ENCODE measurements at places on chromosomes 16 and 17.

DNA sequence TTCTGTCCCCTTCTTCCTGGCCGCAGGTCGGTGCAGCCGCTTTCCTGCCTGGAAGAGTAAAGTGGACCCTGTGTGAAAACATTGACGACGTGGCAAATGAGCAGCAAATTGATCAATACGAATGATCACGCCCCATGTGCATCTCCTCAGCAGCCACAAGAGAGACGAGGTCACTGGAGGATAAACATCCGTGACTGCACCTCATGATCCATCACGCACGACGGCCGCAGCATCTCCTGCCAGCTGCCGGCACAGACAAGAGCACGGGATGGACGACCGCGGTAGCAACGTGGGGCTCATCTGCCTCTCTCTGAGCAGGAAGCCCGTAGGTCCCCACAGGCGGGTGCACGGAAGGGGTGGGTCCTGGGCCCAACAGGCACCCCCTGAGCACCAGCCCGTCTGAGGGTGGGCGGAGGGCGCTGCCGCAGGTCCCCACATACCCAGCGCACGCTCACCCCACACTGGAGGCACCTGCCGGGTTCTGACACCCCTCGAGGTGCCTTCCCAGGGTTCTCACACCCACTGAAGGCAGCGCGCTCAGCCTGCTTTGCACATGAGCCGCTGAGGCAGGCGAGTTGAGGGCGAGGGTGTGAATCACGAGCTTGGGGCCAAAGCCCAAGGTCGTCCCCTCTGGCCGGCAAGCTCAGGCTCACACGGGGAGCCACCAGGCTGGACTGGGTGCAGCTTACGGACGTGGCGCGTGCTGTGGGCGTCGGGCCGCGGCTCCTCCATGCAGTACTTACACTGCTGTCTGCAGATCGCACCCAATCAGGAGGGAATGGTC, 12.3 kb upstream of the CDH15 start:
- no peak for DNase-seq

GRCh38 chr16:17691899-17692176, 221.1 kb upstream of the XYLT1 start:
- no peak for DNase-seq

DNA sequence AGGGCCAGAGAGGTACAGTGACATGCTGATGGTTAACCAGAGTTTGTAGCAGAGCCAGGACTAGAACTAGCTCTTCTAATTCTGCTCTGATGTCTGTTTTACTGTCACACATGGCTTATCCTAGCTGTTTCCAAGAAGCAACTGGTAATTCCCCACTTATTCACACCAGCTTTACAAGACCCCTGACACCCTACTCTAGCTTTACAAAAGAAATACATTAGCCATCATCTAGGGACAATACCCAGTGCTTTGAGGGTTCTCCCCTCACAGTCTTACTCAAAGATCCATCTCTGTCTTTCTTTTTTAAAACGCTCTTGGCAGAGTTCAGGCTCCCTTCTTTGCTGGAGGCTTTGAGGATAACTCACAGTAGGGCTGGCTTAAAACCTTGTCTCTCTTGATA, 197.3 kb upstream of the PMFBP1 start:
- no peak for DNase-seq

DNA sequence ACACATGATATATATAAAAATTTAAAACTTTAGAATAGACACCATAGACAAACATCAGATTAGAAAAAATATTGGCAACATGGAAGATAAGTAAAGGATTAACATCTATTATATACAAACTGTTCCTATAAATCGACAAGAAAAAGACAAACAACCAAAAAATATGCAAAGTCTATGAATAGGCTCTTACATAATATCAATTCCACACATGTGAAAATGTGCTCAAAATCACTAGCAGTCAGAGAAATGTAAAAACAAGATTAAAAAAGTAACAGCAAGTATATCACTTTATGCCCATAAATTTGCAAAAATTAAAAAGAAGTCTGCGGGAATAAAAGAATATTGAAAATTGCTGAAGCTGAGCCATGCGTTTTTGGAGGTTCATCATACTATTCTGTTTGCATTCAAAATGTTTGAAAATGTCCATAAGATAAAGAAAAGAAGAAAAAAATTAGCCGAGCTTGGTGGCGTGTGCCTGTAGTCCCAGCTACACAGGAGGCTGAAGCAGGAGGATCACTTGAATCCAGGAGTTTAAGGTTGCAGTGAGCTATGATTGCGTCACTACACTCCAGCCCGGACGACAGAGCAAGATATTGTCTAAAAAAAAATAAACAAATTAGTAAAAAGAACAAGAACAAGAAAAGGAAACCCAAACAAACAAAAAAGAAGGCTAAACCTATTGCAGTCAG, 11.2 kb upstream of the ERN2 start:
- peak; percentile 83 for DNase-seq

- no peak for DNase-seq
These were observed 43.3 kb upstream of the NF1 start for GRCh38 chr17:31051506-31051905.

DNA sequence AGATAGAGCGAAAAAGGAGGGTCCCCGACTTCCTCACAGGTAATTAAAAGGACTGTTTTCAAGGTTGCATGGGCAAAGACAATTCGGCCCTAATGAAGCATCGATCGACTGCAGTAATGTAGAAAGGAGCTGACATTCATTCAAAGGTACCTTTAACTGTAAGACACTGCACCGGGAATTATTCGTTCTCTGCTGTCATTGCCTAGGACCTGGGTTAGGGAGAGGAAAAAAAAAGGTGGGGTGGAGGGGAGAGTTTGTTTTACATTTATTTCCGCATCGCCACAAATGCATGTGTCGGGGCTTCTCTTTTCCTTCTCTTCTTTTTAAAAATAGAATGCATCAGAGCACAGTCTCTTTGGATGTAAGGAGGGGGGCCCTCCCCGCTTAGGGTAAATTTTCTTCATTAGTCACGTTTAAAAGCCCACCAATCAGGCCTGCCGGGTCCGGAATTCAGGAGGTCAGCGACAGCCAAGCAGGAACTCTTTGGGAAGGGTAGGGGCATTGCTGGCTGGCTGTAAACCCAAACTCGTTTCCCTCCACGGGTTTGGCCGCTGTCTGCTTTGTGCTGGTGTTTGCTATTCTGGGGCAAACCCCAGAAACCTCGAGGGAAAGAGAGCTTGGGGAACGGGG, 496.2 kb upstream of the ZFHX3 start:
- no peak for DNase-seq

- no peak for DNase-seq
These were observed 12.4 kb upstream of the P2RX5 start for GRCh38 chr17:3708366-3708765.

DNA sequence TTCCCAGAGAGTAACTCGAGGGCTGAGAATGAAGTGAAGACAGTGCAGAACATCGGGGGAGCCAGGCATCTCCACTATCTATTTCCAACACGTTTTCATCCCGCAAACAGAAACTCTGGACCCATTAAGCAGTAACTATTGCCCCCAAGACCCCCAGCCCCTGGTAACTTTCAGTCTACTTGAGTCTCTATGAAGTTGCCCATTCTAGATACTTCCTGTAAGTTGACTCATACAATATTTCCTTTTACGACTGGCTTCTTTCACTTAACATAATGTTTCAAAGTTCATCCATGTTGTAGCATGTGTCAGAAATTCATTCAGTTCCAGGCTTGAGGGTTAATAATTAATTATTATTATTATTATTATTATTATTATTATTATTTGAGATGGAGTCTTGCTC, 19.5 kb downstream of the MYO15B start:
- DNase-seq, result no peak

- DNase-seq, result no peak
These were observed 2.6 kb downstream of the ZCCHC14 start for GRCh38 chr16:87490096-87490798.

DNA sequence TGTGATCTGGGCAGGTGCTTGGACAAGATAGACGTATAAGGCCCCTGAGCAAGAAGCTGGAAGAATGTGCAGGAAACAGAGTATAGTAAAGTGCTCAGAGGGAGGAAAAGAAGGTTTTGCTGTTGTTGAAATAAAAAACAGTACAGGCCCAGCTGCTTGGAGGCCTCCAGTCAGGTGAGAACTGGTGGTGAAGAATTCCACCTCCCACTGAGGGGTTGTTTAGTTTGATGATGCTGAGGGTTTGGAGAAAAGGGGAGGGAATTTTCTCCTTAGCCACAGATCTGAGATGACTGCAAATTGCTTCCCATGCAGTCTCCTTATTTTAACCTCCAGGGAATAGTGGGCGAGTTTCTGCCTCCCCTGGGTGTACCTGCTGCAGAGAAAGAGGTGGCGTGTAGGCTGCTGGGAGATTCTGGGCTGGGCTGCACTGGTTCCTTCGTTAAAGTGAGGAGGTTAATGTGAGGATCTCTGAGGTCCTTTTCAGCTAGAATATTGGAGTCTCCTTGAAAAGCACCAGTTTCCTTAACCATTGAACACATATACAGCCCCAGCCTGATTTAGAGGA, 25.8 kb downstream of the SMPD3 start:
- no peak for DNase-seq

DNA sequence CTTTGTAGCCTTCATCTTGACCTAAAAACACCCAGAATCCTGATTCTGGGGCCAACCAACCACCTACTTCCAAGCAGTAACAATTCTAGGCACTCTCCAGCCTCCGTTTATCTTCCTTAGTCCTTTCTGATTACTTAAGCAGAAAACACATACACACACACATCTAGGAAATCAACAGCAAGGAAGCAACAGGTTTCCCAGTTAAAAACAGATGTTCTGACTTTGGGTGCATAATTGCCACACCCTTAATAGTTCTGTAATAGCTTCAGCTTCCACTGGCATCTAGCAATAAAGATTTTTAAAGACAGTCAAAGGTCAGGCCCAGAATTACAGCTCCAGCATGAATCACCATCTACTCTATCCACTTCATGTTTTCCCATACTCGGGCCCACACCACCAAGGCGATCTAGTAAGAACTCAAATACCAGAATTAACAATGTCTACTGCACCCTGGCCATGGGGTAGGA, 2.6 kb downstream of the ARHGAP17 start:
- DNase-seq, result no peak

GRCh38 chr17:35878361-35878760, 1.8 kb downstream of the CCL5 start:
- DNase-seq, result no peak

DNA sequence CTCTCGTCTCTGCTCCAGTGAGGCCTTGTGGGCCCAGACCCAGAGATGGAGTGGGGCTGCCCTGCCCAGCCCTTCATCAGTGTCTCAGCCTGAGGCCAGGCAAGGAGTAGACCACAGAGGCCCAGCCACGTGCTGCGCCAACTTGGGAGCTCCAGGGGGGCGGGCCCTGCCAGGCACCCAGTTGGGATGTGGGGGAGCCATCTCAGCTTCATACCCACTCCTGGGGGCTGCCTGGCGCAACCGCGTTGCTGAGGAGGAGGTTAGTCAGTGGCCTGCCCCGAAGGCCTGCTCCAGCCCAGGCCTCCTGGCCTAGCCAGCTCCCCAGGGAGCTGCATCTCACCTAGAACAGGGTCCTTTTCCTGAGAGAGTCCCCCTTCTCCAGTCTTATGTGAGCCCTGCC, 11.8 kb downstream of the TPSG1 start:
- DNase-seq, result no peak

- DNase-seq, result peak; percentile 23
These were observed at the start of gene ITGB4 for GRCh38 chr17:75720656-75721462. Gene ITGB4, plus strand, starts transcription at chr17:75721459. Its CDS starts 3,245 bp downstream, at chr17:75724704.

DNA sequence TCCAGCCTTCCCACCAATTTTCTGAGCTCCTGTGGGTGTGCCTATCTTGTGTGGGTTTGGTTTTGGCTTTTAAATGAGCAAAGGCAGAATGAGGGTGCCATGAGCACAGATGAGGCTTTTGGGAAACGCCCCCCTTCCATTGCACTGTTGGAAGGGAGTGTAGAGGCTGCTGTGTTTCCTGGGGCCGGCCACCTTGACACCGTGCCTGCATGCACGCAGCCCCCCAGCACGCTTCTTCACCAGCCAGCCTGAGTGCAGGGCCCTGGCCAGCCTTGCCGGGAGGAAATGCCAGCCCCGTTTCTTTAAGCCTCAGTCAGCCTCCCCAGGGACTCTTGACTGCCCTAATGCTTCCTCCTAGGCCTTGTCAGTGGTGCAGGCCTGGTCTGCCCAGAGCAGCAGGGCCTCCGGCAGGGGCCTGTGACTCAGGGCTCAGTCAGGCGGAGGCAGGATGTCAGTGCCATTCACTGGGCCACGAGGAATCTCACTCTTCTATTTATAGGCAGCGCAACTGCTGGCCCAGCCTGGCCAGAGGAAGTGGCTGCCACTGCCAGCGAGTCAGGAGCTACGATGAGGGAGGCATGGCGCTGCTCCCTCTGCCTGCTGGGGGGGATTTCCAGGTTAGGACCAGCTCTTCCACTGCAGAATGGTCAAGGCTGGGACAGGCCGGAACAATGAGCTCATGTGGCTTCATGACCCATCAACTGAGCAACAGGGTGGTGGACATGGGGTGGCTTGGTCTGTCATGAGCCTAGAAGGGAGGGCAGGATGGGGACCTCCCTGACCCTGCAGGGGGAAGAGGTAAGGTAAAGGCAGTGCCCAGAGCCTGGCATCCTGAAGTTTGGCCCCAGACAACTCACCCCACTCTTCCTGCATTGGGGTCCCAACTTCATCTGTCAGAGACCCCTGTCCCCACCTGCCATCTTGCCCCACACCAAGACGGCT, 205.2 kb downstream of the RAB11FIP4 start:
- DNase-seq, result no peak

- no peak for DNase-seq
These were observed 11.7 kb upstream of the SMIM5 start for GRCh38 chr17:75621489-75621888.

GRCh38 chr16:4511441-4512082, 27.0 kb downstream of the CDIP1 start:
- DNase-seq, result no peak

GRCh38 chr16:78538292-78538691, 438.8 kb downstream of the WWOX start:
- DNase-seq, result no peak

DNA sequence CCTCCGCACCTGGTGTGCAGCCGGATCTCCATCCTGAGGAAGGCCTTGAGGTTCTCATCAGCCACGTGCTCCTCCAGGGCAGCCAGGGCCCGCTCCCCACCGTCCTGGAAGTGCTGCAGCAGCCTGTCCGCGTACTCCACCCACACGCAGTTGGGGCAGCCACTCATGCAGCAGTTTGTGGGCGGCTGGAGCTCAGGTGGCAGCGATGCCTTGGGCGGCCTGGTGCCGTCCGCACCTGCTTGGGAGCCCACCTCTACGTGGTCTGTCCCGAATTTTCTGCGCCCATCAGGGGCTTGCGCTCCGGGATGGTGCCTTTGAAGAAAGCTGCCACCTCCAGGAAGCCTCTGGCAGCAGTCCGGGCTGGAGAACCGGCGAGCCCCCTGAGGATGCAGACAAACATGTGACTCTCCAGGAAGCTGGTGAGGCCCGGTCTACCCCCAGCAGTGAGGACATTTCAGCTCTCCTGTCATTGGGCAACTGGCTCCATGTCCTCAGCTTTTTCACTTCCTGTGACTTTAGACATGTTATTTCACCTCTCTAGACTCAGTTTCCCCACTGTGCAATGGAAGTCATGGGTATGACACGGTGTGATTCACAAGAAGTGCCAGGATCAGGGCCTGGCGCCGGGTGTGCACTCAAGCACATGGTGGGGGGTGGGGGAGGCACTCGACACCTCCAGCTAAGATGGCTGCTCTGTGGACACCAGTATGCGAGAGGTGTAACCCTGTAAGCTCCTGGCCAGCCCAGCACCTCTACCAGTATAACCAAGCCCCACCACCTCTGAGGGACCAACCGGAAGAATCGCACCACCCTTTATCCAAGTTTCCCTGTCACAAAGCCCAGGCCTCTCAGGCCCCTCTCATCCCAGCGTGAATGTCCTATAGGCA, 957 bp downstream of the OXLD1 start:
- DNase-seq, result no peak

- DNase-seq, result no peak
These were observed 11.7 kb upstream of the SLC38A8 start for GRCh38 chr16:84054271-84054670.
